ENCODE measurements at places on chromosomes 6 and 20.

DNA sequence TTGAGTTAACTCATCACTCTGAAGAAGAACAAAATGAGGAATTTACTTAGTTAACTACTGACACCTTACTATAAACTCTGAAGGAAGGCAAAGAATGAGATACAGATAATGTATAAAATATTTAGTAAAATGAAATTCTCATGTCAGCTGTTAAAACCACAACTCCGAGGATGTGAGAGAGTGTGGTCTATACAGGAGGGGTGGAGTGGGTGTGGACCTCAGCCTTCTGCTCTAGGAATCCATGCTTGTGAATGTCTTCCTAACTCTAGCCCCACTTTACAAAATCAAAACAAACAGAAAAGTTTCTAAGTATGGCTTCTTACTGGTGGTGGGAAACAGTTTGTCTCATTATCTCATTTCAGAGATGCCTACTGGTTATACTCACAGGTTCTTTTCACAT is 14.2 kb downstream of the PPP1R14C start:
- no peak for DNase-seq

- DNase-seq = no peak
These were observed 47.4 kb downstream of the PDE10A start for GRCh38 chr6:165615636-165616035.

DNA sequence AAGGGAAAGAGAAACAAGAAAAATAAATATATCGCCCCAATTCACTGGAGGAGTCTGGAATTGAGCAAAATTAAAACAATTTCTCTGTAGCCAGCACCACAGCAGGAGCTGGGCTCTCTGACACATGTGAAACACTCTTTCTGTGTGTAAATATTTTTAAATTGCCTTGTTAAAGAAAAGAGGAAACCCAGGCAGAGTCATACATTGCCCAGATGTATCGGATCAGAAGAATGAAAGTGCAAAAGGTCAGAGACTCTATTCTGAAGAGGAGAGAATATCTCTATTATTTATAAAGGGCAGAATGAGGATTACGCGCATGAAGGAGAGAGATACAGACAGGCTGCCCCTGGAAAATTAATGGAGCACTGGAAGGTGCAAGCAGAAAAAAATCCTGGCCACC is 127.0 kb upstream of the MAN1A1 start:
- no peak for DNase-seq

- DNase-seq = no peak
These were observed 365.2 kb upstream of the POU3F2 start for GRCh38 chr6:98469141-98469540.

All from naive thymus-derived CD4-positive, alpha-beta T cell (primary cell).